Cardiac septum (tissue), 1 donor: ENCODE measurements at places on chromosomes 5 and 9. TPM values are rescaled to one million over a fixed set of nuclear protein-coding genes. Genes with fewer than 3 reads are reported as not detected.

SHOC1 gene
- total RNA-seq, result not detected

LCN9 gene
- not detected for total RNA-seq

PPP3R2 gene
- total RNA-seq, result not detected

RAB3C gene
- 0.59 TPM for total RNA-seq

CARD9 gene
- total RNA-seq, result 0.70 TPM

DNA sequence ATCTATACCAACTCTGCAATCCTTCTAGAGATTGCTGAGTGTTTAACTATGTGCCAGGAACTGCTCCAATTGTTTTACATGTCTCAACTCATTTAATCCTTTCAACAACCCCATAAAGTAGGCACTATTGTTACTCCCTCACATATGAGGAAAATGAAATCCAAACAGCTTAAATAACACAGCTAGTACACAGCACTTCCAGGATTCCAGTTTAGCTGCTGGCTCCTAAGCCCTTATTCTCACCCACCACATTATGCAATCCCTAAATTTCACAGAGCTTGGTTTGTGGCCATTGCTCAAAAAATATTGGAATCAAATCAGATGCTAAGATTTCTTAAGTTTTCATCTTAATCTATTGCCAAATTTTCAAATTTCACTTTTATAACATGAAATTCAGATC lies 84.9 kb downstream of the PRELID2 start:
- no peak for DNase-seq

GRCh38 chr5:10733426-10733825 lies 27.6 kb downstream of the DAP start:
- no peak for DNase-seq

DNA sequence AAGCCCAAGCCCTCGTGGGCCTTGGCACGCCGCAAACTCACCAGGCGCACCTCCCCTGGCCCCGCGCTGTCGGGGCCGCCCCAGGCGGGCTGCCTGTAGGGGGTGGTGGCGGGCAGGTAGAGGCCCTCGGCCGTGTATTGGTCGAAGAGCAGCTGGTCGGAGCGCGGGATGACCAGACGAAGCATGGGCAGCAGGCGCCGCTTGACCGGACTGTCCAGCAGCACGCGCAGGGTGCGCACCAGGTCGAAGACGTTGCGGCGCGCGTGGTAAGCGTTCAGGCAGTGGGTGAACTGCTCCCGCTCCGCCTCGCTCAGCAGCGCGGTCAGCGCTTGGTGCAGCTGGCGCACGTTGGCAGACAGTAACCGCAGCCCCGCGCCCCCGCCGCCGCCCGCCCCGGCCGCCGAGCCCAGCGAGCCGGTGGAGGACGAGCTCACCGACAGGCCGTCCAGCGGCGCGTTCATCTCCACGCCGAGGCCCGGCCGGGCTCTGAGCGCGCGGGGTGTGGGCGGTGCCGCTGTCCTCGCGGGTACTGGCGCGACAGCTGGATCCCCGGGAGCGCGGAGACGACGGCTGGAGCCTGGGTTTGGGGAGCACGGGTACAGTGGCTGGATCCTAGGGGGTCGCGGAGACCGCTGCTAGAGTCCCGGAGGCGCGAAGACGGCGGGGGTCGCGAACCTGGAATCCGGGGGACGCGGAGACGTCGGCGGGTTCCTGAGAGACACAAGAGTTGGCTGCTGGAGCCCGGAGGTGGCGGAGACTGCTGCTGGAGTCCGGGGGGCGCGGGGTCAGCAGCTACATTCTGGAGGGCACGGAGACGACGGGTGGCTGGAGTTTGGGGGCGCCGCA lies 709 bp downstream of the WHRN start:
- DNase-seq, result no peak

DNA sequence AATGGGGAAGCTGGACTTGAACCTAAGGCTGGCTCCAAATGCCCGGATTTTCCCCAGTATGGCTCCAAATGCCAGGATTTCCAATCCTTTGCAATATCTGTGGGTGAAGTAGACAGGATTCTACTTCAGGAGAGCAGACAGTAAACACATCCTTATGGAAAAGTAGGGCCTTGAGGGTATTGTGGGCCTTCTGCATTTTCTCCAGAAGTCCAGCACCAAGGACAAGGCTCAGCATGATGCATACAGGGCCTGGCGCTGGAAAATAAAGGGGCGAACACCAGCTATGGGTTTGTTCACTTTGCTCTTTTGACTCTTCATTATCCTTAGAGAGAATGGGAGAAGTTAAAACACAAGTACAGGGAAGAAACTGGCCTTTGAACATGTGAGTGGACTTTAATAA lies 347.5 kb downstream of the SEMA5A start:
- DNase-seq, result no peak

- no peak for DNase-seq
Observed at GRCh38 chr9:83406921-83407320, 131.3 kb downstream of the FRMD3 start.

DNA sequence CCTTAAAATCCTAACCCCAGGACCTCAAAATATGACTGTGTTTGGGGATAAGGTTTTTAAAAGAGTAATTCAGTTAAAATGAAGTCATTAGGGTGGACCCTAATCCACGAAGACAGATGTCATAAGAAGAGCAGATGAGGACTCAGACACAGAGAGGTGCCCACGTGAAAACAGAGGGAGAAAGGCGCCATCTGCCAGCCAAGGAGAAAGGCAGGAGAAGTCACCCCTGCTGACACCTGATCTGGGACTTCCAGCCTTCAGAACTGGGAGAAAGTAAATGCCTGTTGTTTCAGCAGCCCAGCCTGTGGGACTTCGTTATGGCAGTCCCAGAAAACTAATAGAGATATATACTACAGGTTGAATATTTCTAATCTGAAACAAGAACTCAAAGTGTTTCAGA lies 67.4 kb downstream of the ROR2 start:
- DNase-seq, result no peak
